ENCODE measurements at places on chromosomes 5 and 9. TPM values are rescaled to one million over a fixed set of nuclear protein-coding genes. Genes with fewer than 3 reads are reported as not detected.

Gene NIPAL4
- 0.14 TPM for total RNA-seq

Gene GMCL2
- under 0.01 TPM for total RNA-seq

Gene PLAC8L1
- total RNA-seq = 0.24 TPM

Gene AKNA
- 52.2 TPM for total RNA-seq

Gene C8G
- total RNA-seq = 2.2 TPM

Gene ZNF879
- total RNA-seq = 5.9 TPM

Gene TPRN
- total RNA-seq = 2.7 TPM

Gene ANP32B
- 44.7 TPM for total RNA-seq

Gene SPINK13
- total RNA-seq = not detected

Gene SPINK4
- total RNA-seq = 0.38 TPM

Gene FBXW5
- 101 TPM for total RNA-seq

Gene LPAR1
- total RNA-seq = 8.4 TPM
